A549 (cell line): ENCODE measurements at places on chromosomes 4 and X.
A peak's percentile ranks its signal among the peaks of the same experiment; 100 is the strongest.

GRCh38 chr4:123517176-123517575, 120.6 kb downstream of the SPRY1 start:
- no peak for DNase-seq

GRCh38 chrX:134294548-134294947, 57.6 kb downstream of the CCDC160 start:
- DNase-seq = no peak

DNA sequence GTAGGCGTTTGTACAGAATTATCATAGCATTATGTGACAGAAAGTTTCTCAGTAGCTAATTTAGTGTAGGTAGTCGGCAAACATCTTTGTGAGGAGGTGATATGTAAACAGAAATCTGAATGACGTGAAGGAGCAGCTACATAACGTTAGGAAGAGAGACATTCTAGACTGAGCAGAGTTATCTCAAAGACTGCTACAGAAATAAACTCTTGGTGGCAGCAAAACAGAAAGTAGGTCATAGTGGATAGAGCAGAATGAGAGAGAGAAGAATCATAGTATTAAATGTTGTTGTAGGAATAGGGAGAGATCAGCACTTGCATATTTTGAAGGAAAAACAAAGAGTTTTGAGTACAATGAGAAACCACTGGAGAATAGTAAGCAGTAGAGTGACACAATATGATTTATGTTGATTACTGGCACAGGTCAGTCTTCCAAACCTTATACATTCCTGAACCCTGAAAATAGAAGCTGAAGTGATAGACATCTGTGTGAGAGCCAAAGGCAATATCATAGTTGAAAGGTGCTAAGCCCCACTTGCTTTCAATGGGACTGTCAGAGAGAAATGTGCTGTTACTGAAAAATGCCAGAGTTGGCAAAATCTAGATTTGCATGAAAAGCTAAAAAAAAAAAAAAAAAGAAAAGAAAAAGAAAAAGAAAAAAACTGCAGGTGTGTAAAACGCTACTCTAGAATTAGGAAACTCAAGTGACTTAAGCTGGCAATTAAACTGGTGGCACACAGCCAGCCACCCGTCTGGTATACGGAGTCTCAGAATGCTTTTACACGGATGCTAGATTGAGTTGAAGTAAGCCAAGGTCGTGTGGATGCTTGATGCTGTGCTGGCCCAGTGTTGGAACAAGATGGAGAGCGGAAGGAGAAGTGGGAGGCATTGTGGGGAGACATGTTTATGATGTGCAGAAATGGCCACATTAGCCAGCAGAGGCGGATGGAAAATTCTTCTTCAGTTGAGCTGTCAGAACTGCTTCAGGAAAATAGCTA, 750.2 kb upstream of the HS3ST1 start:
- DNase-seq = no peak

GRCh38 chrX:37380924-37381323, 31.8 kb downstream of the PRRG1 start:
- peak; percentile 39 for DNase-seq

DNA sequence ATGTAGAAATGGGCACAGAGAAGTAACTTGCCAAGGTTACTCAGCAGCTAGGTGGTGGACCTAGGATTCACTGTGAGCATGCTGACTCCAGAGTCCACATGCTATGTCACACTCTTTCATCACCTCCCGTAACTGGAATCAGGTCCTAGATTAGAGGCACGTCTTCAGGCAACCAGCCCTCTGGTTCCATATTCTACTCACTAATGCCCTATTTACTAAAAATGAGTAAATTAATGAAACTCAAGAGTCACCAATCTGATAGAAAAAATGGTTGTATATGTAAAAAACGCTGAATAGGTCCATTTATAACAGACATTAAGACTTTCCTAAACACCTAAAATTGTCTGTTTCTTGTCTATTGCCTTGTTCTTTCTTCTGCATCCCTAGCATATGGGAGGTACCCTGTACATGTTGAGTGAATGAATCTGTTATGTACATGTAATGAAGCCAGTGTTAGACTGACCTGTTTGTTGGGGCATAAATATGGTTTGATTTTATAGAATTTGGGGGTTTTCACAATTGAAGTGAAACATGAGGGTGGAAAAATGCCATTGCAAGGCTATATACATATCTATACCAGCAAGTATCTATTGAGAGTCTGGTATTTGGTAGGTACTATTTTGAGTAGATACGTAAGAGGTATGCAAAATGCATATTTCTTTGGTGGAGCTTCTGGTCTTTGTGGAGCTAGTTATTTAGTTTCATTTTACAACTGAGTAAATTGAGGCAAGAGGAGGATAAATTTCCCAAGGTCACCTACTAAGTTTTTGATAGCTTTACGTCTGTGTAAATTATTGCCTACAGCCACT, 7.5 kb upstream of the RUFY3 start:
- DNase-seq = no peak

- no peak for DNase-seq
Measured at GRCh38 chr4:7239844-7240243, 47.5 kb downstream of the SORCS2 start.

DNA sequence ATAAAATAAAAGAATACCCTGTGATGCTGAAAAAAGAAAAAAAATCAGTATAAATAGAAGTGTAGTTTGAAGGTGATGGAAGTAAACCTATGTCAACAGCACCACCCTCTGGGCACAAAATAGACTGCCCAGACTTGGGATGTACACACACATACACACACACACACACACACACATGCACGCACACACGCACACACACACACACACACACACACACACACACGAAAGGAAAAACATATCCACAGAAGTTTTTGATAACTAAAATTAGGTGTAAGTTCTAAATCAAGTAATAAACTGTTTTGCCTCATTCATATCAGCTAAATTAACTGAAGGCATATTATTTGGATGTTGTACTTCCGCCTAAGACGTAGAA, 40.5 kb downstream of the ANXA5 start:
- peak; percentile 69 for DNase-seq

DNA sequence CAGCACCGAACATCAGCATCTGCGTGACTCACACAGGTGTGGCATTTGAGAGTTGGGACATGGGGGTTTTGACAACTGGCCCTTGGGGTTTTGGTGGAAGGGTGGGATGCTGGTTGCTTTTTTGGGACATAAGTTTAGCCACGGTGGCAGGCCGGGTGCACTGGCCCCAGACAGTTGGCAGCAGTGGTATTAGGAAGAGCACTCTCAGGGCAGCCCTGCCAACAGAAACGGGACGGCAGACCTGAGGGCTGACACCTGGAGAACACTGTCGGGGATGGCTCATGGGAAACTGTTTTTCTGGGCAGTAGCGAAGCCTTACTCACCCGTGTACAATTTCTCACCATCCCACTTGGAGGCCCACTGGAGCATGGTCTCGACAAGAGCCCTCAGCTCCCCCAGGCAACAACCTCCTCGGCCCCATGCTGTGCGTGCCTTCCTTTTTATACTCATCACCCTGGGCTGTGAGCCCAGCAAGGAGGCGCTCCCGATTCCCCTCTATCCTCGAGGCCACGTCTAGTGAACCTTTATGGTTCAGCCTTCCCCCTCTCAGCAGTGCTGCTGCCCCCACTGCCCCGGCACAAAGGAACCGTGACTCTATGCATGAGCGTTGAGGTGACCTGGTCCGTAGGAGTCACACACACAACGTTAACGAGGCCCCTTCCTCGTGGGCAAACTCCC, 30.6 kb downstream of the WDR1 start:
- no peak for DNase-seq

GRCh38 chr4:67131224-67131623, 414.1 kb downstream of the CENPC start:
- no peak for DNase-seq

DNA sequence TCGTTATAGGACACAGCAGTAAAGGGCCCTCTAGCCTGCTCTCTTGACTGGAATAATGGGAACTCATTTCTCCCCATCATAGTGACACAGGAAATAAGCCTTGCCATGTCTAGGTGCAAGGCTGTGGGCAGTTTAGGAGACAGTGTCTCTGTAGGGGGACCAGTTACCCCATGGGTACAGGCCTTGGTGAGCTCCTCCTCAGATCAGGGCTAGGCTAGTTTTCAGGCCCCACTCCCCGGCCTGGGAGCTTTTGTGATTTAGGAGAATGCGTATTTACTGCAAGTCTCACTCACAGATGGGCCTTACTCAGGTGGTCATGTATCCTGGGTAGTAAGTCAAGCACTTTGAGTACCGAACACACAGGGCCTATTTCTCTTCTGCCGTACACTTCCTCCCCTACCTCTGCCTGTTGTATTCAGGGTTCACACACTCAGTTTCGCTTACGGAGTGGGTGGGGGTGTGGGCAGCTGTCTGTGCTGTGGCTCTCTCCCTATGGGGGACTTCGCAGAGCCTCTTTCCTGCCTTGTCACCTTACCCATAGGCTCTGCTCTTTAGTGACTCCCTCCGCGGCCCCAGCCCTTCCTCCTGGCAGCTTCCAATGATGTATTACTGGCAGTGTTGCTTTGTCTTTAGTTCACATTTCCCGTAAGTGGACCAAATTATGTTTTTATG, 34.2 kb downstream of the FAM193A start:
- no peak for DNase-seq

- peak; percentile 3 for DNase-seq
Measured at GRCh38 chrX:102934624-102935023, 2.4 kb upstream of the RAB40AL start.

DNA sequence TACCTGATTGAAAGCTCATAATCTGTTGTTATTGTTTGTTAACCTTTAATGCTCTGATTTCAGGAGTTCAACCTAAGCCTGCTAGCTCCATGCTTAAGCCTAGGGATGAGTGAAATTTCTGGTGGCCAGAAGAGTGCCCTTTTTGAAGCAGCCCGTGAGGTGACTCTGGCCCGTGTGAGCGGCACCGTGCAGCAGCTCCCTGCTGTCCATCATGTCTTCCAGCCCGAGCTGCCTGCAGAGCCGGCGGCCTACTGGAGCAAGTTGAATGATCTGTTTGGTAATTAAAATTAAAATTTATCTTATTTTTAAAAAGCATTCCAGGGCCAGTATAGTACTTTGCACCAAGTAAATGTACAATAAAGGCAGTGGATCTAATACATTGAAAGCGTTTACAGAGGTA, 37.1 kb upstream of the MSANTD1 start:
- no peak for DNase-seq

GRCh38 chr4:95599777-95600400, 51.1 kb upstream of the UNC5C start:
- DNase-seq = no peak

DNA sequence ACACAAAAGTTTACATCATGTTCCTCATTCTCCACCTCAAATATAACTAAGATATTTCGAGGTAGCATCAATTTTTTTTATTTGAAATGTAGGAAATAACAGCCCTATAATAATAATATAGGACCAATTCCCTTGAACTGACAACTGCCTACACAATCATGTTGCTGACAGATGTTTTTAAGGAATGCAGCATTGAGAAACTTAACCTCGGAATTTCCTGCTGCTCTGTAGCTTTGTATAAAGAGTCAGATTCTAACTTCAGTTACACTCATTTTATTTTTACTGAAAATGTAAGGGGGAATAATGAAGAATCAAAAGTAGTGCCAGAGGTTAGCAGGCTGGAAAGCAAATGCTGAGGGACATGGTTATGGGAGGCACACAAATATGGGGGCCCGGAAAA, 235.8 kb downstream of the RBMX2 start:
- no peak for DNase-seq

DNA sequence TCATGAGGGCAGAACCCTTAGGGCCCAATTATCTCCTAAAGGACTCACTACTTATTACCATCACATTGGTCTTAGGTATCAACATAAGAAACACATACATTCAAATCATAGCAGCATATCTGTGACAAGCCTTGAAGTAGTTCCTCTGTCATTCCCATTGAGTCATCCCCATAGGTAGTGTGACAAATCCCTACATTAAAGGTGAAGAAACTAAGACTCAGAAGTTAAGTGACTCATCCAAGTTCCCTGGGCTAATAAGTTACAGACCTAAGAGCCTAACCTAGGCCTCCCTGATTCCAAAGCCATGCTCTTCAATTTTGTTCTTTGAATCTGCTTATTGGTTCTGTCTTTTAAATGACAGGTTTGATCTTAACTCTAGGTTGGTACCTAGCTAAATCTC, 58.2 kb downstream of the CD38 start:
- DNase-seq = peak; percentile 37

- no peak for DNase-seq
Measured at GRCh38 chrX:41234962-41235361, 99.0 kb upstream of the DDX3X start.

GRCh38 chr4:74431113-74431826, 13.7 kb upstream of the AREG start:
- DNase-seq = no peak

- DNase-seq = no peak
Measured at GRCh38 chr4:4539481-4539880, 2.4 kb downstream of the STX18 start.

DNA sequence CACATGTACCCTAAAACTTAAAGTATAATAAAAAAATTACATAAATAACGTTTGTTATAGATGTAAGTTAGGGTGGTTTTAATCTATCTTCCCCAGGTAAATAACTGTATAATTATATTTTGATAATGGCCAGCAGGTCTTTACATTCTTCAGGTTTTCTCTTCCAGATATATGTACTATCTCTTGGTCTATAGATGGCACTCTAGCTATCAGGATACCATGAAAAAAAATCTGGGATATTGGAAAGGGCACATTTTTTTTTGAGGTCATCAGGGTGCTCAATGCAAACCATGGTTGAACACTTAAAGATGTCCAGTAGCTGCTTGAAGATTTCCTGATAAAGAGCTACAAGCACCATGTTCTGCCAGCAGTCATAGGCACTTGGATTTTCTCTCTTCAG, 15.6 kb upstream of the ADH4 start:
- DNase-seq = no peak

DNA sequence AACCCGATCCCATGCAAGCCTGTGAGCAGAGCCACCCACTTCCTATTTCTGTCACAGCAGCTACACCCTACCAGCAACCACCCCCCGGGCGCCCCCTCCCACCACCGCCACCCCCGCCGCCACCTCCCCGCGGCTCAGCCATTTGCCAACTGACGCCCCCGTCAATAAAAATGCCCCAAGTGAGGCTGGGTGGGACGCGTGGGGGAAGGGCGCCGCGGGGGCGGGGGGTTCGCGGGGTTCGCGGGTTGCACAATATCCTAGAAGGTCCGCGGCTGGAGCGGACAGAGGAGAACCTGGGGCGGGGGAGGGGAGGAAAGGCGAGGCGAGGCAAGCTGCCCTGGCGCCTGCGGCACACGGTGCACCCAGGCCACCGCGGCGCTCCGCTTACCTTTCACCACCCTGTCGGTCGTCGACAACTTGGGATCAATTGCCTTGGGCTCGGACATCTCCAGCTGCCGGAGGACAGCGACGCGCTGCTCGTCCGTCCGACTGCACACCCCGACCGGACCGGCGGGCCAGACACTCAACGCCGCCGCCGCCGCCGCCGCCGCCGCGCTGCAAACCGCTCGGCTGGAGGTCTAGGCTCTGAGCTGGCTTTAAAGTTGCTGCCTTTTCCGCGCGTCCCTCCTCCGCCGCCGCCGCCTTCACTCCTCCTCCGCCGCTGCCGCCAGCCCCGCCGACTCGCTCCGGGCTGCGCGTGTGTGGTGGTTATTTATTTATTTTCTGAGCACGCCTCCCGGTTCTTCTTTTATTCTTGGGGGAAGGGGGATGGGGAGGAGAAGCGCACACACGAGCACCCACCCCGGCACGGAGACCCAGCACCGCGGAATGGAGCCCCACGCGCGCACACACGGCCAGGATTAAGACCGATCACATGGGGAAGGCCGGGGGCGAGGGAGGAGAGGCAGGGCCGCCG, 717 bp downstream of the PPP3CA start:
- DNase-seq = peak; percentile 47
